HFF-Myc (cell line): ENCODE measurements at places on chromosomes 5 and 9.

DNA sequence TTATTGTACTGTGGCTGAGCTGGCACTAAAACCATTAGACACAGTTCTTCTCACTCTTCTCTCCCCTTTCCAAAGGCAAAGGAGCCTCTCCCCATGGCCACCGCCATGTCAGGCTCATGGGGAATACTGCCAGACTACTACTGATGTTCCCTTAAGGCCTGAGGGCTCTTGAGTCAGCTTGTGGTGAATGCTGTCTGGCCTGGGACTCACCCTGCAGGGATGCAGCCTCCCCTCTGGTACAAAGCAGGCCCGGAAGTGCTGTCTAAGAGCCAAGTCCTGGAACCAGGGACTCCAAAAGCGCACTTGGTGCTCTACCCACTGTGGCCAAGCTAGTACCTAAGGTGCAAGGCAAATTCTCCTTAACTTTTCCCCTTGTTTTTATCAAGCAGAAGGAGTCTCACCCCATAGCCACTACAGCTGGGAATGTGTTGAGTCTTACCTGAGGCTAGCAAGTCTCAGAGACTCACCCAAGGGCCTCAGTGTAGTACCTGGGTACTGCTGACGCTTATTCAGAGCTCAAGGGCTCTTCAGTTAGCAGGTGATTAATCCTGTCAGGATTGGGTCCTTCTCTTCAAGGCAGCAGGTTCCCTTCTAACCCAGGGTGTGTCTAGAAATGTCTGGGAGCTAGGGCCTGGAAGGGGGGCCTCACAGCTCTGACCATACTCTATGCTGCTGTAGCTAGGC is 33.2 kb upstream of the C5orf46 start:
- no peak for DNase-seq

- DNase-seq = no peak
Observed at GRCh38 chr9:70031141-70031545, 12.5 kb upstream of the MAMDC2 start.

DNA sequence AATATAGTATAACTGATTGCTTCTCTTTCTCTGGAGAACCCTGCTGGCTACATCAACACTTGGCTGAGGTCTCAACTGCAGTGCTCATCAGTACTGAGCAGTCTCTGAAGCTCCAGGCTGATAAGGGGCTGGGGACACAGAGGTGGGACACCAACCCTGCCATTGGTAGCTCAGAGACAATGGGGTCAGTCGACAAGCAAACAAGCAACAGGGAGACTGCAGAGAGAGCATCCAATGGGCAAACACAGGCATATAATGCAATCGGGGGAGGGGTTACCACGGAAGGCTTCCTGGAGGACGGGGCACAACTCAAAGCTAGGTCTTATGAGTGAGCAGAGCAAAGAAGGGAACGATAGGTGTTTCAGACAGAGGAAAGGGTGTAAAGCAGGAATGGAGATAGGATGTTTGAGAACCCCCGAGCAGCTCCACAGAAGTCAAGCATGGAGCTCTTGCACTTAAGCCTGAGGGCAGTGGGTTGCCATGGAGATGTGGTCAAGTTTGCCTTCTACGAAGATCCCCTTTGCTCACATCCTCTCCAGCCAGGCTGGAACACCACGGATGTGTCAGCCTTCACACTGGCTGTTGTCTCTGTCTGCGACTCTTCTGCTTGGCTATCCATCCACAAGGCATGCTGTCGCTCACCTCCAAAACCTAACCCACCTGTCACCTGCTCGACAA is 21.5 kb upstream of the AKNA start:
- no peak for DNase-seq

DNA sequence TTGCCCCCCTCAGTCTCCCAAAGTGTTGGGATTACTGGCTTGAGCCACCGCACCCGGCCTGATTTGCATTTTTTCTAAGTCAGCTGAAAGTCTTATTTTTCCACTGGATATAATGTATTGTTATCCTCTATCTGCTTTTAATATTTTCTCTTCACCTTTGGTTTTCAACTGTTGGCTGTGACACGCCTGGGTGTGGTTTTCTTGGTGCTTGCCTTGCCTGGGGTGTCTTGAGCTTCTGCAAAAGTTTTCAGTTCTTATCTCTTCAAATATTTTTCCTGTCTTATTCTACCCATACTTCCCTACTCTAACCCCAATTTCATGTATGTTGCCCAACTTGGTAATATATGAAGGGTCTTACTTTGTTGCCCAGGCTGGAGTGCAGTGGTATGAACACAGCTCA is 4.3 kb upstream of the MXD3 start:
- DNase-seq = no peak

DNA sequence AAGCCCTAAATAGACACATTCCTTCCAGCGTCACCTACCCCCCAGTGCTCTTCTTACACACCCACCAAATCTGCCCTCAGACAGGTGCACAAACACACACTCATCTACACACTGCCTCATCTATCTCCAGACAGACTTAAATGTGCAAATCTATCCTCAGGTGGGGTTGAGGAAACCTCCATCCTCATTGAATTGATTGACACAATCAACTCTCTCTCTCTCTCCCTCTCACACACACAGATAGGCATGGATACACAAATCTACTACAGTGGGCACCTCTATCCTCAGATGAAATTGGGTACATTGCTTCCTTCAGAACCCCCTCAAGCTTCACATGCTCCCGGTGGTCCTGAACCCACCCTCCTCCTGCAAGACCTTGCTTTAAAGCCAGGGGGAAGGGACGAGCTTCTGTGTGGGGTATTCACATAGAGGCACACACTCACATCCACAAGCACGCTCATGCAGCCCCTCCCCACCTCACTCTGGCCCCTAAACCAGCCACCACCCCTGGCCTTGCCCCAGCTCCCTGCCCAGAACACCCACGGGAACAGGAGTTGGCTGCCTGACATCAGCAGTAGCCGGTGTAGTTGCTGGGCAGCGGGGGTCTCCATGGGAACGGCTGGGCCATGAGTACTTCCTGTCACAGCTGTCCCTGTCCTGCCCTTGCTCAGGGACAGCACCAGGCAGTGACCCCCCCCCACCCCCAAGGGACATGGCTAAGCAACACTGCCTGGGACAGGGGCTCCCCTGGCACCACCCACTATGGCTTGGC is 22.8 kb downstream of the PCDH1 start:
- no peak for DNase-seq

- DNase-seq = peak; percentile 14
Observed at GRCh38 chr9:109856785-109857184, 76.8 kb downstream of the PALM2AKAP2 start.

- no peak for DNase-seq
Observed at GRCh38 chr9:96149533-96150280, 152.3 kb downstream of the HSD17B3 start.

- no peak for DNase-seq
Observed at GRCh38 chr5:175491223-175491622, 12.9 kb downstream of the SFXN1 start.

- DNase-seq = peak; percentile 68
Observed at GRCh38 chr5:73448463-73449136, at the start of gene FOXD1. FOXD1 (minus strand) TSS chr5:73448777; CDS start chr5:73448362, 415 bp downstream.

- DNase-seq = no peak
Observed at GRCh38 chr5:94595281-94595840, 23.0 kb downstream of the KIAA0825 start.

DNA sequence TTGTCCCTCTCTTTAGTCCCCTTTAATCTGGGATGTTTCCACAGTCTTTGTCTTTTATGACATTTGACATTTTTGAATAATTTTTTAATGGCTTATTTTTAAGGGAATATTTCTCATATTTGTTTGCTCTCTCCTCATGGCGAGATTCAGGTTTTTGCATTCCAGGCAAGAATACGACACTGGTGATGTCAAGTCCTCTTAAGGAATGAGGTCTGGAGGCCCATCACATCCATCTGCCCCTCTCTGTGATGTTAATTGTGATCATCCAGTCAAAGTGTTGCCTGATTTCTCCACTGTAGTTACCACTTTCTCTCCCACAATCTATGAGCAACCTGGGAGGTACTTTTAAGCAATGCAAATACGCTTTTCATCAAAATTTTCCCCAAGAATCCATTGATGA is 193.2 kb downstream of the MAST4 start:
- no peak for DNase-seq

GRCh38 chr5:171149333-171149732 is 159.7 kb upstream of the TLX3 start:
- no peak for DNase-seq

- DNase-seq = peak; percentile 61
Observed at GRCh38 chr5:139633295-139634027, 14.7 kb upstream of the CXXC5 start.

DNA sequence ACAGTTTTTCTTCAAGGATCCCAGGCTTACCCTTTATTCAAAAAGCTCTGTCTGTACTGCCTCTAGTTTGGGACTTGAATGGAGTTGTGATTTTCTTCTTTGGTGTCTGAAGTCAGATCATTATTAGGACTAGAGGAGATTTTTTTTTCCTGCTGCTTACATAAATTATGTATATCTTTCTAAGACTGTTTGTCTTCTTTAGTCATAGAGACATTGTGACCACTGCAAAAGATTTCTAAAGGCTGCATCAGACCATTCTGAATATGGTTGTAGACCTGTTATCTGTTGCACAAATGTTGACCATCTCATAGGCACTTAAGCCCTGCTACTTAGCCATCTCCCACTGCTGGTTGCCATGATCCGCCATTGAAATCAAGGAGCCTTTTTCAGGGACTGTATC is 238.5 kb upstream of the SMARCA2 start:
- DNase-seq = no peak
